ENCODE measurements at places on chromosomes 16 and 17. TPM values are rescaled to one million over a fixed set of nuclear protein-coding genes. Genes with fewer than 3 reads are reported as not detected.

The ORC6 gene
- total RNA-seq: 11.8 TPM

The PERCC1 gene
- total RNA-seq: not detected

The ZSCAN32 gene
- 8.9 TPM for total RNA-seq

The ASPA gene
- not detected for total RNA-seq

The ITGAD gene
- not detected for total RNA-seq

The FOXJ1 gene
- not detected for total RNA-seq

The HID1 gene
- 19.3 TPM for total RNA-seq

The ZSWIM7 gene
- 21.6 TPM for total RNA-seq

The P2RX5 gene
- total RNA-seq: 0.19 TPM

The LLGL1 gene
- 30.5 TPM for total RNA-seq

The TVP23B gene
- total RNA-seq: 30.1 TPM

The SPATA22 gene
- total RNA-seq: not detected

The NME2 gene
- 644 TPM for total RNA-seq

The TMEM88 gene
- 132 TPM for total RNA-seq

The RUSF1 gene
- 17.6 TPM for total RNA-seq

The MPO gene
- total RNA-seq: under 0.01 TPM

The CCL4L2 gene
- total RNA-seq: not detected

The CES4A gene
- 0.49 TPM for total RNA-seq
